HCEC 1CT (cell line): ENCODE measurements at places on chromosomes 2 and 18.

- DNase-seq = no peak
Measured at GRCh38 chr2:109410039-109410815, 203.5 kb downstream of the SEPTIN10 start.

DNA sequence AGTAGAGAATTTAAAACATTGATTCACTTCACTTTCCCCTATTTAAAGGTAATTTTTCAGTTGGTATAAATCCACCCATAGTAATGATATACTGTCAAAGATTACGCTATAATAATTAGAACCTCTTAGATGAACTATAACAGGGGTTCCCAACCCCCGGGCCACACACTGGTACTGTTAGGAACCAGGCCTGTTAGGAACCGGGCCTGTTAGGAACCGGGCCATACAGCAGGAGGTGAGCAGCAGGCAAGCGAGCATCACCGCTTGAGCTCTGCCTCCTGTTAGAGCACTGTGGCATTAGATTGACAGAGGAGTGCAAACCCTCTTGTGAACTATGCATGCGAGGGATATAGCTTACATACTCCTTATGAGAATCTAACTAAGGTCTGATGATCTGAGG is 34.0 kb upstream of the CD302 start:
- no peak for DNase-seq

DNA sequence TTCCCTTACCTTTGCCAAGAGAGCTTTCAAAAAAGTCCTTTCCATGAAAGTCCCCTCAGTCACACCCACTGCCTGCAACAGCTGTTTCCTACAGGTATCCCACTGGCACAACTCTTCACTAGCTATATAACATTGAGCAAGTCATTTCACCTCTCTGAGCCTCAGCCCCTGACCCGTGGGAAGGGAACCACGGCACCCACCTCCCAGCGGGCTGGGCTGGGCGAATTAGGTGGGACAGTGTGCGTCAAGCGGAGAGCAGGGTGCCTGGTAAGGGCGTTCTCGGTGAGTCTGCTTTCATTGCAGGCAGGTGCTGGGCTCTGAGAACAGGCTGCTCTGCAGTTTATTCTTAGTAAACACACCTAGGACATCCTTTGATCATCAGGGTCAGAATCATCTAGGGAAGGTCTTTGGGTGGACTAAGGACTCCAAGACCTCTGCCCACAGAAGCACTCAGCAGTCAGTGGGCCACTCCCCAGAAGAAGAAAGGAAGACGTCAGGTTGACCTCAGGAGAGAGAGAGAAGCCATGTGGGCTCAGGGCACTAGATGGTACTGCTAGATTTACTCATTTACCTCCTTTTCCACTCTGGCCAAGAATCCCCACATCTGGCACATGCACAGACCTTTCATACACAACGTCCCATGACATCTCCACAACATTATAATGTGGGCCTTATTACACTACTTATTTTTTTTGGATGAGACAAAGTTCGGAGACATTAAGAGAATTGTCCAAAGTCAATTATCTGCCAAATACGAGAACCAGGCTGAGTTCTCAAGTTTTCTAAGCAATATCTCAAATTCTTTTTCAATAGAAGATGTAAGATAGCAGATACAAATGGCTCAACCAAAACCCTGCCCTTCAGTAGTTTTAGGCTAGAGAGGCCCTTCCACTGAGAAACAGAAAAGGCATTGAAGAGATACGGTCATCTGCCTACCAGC is 79.9 kb downstream of the GALNT14 start:
- no peak for DNase-seq

GRCh38 chr2:223560749-223561435 is 41.3 kb downstream of the SCG2 start:
- DNase-seq = peak; percentile 30
